ENCODE measurements at places on chromosomes 7 and 10.

DNA sequence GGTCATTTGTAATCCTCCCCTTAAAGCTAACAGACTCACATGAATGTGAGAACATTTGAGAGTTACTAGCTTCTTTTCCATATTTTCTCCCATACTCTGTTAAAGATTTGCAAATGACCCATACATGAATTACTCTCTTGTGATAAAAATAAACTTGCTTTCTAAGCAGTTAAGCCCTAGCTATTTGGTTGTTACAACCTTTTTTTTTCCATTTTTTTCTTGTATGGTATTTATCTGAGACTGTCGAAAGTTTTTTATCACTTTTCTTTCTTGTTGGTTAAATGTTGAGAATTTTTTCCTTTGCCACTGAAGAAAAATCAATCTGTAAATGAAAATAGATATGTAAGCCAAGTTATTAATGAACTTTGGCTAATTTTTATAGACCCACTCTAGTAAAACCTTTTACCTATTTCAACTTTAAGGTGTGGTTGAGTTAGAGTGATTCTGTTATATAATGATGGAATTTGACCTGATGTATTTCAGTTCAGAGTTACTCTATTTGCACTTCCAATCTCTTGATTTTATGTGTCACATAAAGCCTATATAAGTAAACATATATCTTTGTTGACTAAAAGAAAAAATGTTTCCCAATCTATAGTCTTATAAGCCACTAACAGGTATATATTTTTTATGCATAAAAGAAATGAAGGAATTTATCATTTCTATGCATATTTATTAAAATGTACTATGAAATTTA lies 19.0 kb upstream of the TMEM229A start:
- DNase-seq: no peak

- no peak for DNase-seq
These were observed 15.7 kb downstream of the SLK start for GRCh38 chr10:103982639-103983038.

- no peak for DNase-seq
These were observed 358.4 kb downstream of the KCNMA1 start for GRCh38 chr10:77279207-77279606.

GRCh38 chr10:11881477-11882417 lies 58.6 kb downstream of the PROSER2 start:
- no peak for DNase-seq

DNA sequence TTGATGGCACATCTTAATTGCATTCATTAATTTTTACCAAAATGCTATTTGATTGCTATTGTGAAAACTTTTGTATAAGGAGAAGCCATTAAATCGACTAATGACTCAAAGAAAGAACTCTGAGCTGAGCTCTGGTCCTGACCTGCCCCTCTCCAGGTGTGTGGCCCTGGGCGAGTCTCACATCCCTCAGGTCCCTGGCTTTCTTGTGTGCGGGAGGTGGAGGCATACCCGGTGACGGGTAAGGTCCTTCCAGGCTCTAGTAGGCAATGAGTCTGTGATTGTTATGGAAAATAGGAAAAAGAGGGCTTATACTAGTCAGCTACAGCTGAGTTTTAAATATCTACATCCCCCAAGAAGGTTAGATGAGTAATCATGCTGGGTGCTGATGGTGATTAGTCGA lies 248.1 kb downstream of the GATA3 start:
- no peak for DNase-seq

- DNase-seq: no peak
These were observed 124.5 kb downstream of the TMEM168 start for GRCh38 chr7:112665709-112666108.

- DNase-seq: no peak
These were observed 20.7 kb downstream of the TOMM7 start for GRCh38 chr7:22801912-22802311.

GRCh38 chr10:132521041-132521465 lies 16.5 kb upstream of the INPP5A start:
- no peak for DNase-seq

DNA sequence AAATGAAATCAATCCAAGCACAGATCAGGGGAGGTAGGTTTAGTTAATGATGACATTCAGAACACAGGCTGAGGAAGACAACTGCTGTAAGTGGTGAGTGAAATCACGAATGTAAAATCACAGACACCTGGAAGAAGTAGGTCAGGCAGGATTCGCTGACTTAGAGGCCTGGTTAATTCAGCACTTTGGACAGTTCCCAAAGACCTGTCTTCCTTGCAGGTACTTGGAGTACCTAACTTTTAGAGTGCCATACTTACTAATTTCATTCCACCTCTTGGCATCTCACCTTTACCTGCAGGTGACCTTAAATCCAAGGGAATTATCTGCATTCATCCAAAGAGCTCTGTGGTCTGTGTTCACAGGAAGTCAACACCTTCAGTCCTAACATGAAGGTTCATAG lies 822.3 kb downstream of the PHTF2 start:
- no peak for DNase-seq

DNA sequence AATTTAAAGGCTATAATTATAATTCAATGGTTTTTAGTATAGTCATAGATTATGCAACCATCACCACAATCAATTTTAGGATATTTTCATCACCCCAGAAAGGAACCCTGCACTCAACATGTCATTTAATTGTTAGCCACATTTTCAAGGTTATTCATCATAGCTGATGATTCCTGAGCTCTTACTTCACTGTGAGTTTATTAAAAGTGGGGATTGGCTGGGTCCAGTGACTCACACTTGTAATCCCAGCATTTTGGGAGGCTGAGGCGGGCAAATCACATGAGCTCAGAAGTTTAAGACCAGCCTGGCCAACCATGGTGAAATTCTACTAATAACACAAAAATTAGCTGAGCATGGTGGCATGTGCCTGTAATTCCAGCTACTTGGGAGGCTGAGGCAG lies 787 bp downstream of the CCL26 start:
- no peak for DNase-seq

GRCh38 chr7:129095258-129095657 lies 40.3 kb upstream of the TNPO3 start:
- no peak for DNase-seq

GRCh38 chr10:12081879-12082557 lies 13.3 kb downstream of the DHTKD1 start:
- no peak for DNase-seq

- no peak for DNase-seq
These were observed 95.3 kb downstream of the LRRC4 start for GRCh38 chr7:127935847-127936376.

- no peak for DNase-seq
These were observed 204.4 kb upstream of the TMEM72 start for GRCh38 chr10:44706745-44707144.

DNA sequence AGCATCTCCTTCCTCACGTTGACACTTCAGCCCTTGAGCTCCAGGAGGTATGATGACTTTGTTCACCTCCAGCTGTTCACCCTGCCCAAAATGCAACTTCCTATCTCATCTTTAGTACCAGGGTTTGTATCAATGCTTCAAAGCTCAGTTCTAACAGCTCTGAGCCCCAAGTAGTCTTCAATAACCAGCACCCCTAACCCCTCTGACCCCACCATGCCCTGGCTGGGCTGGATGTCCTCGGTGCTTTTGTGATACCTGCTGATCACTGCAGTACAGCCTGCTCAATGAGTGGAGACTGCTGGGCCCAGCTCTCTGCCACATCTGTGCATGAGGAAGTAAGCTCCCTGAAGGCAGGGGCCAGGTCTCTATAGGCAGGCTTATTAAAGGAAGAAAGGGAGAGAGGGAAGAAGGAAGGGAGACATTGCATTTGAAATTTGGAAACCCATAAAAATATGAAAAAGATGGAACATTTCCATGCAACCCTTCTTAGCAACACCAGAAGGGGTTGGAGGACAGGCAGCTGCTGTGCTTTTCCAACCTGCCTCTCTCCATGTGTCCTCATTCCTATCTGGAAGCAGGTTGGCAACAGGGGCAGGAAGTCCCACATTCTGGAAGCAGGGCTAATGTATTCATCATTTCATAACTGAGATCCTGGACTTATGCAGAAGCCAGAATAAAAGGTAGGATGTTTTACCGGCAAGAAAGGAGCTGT lies 756.1 kb downstream of the GRID1 start:
- no peak for DNase-seq

DNA sequence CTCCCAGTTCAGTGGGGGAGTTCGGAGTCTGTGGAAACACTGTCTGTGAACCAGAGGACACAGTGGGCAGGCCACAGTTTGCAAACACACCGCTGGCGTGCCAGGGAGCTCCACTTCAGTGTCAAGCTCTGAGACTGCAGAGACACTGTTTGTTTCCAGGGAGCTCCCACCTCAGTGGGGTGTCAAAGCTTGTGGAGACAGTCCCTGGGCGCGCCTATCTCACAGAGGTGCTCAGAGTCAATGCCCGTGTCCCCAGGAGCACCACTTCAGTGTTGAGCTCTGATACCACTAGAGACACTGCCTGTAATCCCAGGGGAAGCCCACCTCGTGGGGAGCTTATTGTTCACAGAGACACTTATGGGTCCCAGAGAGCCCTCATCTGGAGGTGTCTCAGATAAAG lies 4.3 kb downstream of the MYO1G start:
- DNase-seq: no peak

DNA sequence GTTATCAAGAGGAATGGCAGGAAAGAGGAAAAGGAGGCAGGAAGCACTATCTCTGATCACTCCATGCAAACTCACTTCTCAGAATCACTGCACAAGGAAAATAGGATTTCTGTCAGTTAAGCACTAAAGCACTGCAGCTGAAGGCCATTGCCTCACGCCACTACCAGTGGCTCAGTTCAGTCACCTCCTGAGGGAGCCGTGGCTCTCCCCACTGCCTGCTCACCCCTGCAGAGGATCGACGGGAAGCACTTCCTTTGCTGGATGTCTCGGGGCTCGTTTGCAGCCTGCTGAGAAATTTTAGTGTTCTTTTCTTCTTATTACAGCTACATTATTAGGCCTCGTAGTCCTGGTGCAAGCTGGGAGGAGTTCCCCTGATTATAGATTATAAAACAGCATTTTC lies 90.1 kb upstream of the ADCY1 start:
- no peak for DNase-seq

GRCh38 chr10:1432161-1432560 lies 305.2 kb downstream of the ADARB2 start:
- DNase-seq: no peak

GRCh38 chr7:84122582-84123360 lies 71.8 kb downstream of the SEMA3A start:
- no peak for DNase-seq

DNA sequence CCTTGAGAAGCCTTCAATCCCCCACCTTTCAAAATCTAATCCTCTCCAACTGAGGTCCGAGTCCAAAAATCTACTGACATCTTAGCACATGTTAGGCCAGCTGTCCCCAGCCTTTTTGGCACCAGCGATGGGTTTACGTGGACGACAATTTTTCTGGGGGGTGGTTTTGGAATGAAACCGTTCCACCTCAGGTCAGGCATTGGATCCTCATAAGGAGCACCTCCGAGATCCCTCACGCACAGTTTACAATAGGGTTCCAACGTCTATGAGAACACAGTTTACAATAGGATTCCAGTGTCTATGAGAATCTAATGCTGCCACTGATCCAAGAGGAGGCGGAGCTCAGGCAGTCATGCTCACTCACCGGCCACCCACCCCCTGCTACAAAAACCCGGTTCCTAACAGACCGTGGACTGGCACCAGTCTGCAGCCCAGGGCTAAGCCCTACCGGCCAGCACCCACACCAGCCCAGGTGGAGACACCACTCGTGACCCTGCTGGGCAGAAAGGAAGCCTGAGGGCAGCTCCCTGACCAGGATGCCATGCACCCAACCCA lies 107.6 kb downstream of the DIP2C start:
- DNase-seq: no peak

GRCh38 chr7:15011289-15011688 lies 108.7 kb upstream of the DGKB start:
- DNase-seq: no peak

DNA sequence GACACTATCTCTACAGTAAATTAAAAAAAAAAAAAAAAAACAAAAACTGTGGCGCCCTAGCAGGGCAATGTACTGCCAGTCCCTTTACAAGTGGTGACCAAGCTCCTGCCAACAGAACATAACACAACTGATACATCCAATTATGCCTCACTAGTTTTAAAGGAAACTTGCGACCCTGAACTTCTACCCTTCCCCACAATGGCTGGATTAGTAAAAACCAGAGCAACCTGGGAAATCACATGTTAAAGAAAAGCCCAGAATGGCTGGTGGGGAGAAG lies 16.5 kb downstream of the ATE1 start:
- no peak for DNase-seq

DNA sequence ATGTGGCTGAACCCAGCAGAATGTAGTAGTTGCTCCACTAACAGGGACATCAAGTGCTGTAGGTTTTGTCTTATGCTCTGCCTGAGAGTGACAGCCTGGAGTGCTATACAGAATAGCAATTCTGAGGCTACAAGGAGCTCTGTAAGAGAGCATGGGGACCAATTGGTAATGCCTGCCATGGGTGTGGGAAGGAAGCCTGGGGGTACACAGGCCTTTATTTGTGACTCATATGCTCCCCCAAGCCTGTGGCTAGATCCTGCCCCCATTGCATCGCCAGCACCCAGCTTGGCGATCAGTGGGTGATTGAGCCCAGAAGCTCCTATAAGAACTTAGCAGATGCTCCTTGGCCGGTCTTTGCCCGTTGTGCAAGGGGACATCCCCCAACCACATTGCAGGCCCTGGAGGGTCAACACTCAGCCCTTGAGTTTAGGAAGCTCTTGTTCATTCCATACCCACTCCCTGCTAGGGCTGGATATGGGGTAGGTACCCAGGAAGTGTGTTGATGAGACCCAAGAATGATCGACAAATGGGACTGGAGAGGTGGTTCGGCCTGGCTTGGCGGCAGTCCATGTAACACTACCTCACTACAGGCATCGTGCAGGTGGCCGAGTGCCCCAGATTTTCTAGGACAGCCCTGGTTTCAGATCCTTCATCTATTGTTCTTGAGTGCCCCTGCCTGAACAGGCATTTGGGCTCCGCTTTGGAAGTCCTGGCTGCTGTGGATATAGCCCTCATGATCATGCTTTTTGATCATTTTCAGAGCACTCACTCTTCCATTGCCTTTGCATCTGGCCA lies 37.7 kb downstream of the ZMIZ1 start:
- DNase-seq: no peak

- no peak for DNase-seq
These were observed 41.9 kb upstream of the NXPH1 start for GRCh38 chr7:8391353-8392062.

DNA sequence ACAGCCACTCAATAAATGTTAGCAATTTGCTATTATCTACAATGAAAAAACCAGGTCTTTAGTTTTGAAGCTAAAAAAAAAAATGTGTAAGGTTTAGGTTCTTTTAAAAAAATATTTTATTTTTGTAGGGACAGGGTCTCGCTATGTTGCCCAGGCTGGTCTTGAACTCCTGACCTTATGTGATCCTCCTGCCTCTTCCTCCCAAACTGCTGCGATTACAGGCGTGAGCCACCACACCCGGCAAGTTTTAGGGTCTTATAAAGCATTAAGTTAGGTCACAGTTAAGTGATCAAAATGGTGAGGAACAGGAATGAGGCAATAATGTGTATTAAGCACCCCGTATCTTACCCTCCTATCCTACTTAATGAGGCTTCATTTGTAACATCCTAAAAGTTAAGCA lies 774 bp downstream of the SEM1 start:
- DNase-seq: no peak

DNA sequence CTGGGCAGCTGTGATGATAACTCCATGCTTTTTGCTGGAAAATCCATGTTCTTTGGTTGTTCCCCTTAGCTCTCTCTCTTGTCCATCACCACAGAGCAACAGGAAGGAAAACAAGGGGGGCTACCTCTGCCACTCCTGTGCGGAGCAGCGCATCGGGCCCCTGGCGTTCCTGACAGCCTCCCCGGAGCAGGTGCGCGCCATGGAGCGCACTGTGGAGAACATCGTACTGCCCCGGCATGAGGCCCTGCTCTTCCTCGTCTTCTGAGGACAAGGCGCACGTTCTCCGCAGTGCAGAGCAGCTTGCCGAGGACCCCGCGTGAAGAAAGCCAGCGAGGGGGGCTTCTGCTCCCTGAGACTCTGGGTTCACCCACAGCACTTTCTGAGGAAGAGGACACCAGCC lies 40.3 kb downstream of the IL15RA start:
- DNase-seq: no peak

All from stimulated activated CD4-positive, alpha-beta T cell treated with anti-CD3 and anti-CD28 coated beads, Interleukin-15, amount 100 ng/mL, for 1 hour (primary cell).